ENCODE measurements at places on chromosomes 5 and 9.

DNA sequence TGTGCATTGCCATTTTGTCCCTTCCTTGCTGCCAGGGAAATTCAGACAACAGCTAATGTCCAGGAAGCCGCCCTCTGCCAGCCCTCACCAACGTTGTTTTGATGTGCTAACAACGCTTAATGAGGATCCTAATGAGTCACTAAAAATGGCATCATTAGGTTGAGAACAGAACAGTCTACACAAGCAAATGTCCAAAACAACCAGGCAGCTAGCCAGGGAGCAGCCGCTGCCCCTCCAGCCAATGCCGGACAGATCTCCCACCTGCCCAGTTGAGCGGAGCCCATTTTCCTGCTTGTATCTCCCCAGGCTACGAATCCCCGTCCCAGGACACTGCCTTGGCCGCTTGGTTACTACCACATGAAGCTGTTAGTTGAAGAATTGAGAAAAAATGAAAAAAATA, 40.4 kb upstream of the UNC5A start:
- no peak for DNase-seq

DNA sequence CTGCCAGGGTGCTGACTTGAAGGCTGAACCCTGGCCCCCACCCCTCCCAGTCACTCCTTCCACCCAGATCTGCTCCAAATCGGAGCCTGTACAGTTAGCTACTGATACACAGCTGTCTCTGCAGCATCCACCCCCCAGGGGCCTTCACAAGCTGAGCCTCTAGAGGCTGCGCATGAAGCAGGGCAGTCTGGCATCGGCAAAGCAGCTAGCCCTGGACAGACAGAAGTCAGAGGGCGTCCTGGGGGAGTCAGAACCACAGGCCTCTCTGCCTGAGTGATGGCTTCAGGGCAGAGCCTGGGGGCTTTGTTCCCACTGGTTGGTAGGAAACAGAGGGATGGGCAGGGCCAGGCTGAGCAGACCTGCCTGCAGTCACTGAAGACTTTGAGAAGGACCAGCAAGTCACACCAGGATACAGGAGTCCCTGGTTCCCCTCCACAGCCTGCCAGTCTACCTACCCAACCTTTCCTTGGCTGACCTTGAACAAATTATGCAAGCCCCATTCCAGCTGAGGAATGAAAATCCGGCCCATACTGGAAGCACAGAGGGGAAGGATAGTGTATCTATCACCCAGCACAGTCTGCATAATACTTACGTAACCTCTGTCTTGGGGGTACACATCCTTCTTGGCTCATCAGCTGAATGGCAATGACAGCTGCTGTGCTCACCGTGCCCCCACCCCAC, 8.8 kb downstream of the VDAC1 start:
- no peak for DNase-seq

DNA sequence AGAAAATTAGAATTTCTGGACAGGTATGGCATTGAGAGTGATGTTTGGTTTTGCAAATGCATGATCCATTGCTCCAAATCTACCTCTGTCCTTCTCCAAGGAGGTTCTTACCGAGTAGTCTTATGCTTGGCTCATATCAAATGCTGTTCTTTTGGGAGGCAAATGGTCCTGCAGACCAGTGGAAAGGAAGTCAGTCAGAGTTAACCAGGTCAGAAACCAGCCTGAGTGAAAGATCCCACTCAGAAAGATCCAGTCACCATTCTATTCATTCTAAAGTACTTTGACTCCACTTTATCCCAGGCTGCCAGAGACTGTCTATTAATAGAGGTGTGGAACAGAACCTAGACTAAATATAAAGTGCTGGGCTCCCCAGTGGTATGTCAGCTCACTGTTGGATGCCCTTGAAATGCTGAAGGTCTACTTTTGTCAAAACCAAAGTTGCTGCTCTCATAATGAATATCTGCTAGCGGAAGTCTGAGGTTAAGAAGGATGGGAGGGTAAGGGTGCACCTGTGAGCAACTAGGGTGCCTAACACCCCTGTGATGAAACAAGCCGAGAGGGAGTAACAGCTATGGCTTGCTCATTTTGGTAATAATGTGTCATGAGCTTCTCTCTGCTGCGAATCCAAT, 302.2 kb downstream of the ZNF608 start:
- DNase-seq, result no peak

- DNase-seq, result no peak
Measured at GRCh38 chr5:154713615-154714125, 41.5 kb upstream of the LARP1 start.

DNA sequence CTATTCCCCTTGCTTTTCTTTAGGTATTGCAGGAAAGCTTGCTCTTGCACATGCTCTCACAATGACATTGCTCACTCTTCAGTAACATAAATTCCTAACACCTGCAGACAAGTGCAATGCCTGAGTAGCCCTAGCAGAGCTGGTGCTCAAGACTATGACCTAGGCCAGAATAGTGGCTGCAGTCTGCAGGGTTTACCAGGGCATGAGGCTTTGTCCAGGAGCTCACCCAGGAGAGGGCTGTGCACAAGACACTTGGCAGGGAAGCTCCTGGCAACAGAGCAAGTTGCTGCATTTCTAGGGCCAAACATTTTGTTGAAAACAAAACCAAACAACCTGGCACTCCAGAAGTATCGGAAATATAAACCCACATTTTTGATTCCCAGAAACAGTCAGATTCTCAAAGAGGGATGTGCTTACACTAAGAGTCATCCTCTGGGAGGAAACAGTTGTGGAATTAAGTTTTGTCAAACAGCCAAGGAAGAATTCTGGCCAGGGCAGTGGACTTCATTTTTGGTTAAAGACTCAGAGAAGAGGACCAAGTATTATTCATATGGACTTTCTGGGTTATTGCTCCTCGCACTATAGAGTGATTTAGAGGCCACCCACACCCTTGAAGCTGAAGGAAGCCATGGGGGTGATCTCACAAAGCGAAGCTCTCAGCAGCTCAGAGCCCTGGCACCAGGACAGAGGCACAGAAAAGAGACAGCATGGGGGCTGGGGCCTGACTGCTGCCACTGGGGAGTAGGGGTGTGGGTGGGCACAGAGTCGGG, 44.9 kb downstream of the MACROH2A1 start:
- no peak for DNase-seq

GRCh38 chr9:61665829-61666228, 476.0 kb downstream of the SPATA31A7 start:
- DNase-seq, result no peak

GRCh38 chr5:33850100-33850594, 41.6 kb downstream of the ADAMTS12 start:
- no peak for DNase-seq

Measured in stimulated activated CD8-positive, alpha-beta memory T cell treated with anti-CD3 and anti-CD28 coated beads, Interleukin-7, amount 100 ng/mL, for 1 hour (primary cell).